Cortex of kidney (tissue), 1 donor: ENCODE measurements at places on chromosomes 5 and 9.

GRCh38 chr5:132497488-132497997, 7.0 kb upstream of the IRF1 start:
- DNase-seq = no peak

- DNase-seq = no peak
Observed at GRCh38 chr5:170656346-170656745, 127.2 kb upstream of the GABRP start.

GRCh38 chr5:177409043-177409801, at the start of gene F12:
TSS of gene F12 (minus strand) at chr5:177409564. CDS start at chr5:177409527, 37 bp downstream.
- no peak for DNase-seq

GRCh38 chr5:53543401-53543800, 17.0 kb upstream of the NDUFS4 start:
- DNase-seq = no peak

- no peak for DNase-seq
Observed at GRCh38 chr5:112333331-112333781, 85.7 kb downstream of the EPB41L4A start.

GRCh38 chr9:76415731-76416130, 21.5 kb upstream of the RFK start:
- DNase-seq = no peak

DNA sequence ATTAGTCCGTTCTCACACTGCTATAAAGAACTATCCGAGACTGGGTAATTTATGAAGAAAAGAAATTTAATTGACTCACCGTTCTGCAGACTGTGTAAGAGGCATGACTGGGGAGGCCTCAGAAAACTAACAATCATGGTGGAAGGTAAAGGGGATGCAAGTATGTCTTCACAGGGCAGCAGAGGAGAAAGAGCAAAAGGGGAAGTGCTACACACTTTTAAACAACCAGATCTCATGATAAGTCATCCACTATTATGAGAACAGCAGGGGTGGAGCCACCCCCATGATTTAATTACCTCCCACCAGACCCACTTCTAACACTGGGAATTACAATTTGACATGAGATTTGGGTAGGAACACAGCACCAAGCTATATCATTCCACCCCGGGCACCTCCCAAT, 26.6 kb downstream of the FST start:
- DNase-seq = no peak

- no peak for DNase-seq
Observed at GRCh38 chr5:111013011-111013410, 58.5 kb upstream of the TSLP start.

DNA sequence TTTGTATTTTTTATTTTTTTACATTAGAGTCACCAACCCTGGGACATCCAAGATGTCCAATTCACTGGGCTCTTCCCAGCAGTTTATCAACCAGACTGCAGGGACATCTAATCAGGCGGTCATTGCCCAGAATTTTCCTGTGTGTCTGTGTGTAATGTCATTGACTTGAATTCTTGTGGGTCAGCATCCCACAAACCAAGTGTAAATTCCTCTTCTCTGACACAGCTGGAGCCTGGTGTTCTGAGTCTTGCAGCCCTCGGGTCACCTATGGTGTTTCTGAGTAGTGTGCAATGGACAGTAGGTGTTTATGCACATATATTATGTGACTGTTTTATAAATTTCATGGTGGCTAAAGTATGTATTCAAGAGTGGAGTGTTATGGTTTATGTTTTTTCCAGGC, 815.7 kb downstream of the SEMA5A start:
- no peak for DNase-seq

DNA sequence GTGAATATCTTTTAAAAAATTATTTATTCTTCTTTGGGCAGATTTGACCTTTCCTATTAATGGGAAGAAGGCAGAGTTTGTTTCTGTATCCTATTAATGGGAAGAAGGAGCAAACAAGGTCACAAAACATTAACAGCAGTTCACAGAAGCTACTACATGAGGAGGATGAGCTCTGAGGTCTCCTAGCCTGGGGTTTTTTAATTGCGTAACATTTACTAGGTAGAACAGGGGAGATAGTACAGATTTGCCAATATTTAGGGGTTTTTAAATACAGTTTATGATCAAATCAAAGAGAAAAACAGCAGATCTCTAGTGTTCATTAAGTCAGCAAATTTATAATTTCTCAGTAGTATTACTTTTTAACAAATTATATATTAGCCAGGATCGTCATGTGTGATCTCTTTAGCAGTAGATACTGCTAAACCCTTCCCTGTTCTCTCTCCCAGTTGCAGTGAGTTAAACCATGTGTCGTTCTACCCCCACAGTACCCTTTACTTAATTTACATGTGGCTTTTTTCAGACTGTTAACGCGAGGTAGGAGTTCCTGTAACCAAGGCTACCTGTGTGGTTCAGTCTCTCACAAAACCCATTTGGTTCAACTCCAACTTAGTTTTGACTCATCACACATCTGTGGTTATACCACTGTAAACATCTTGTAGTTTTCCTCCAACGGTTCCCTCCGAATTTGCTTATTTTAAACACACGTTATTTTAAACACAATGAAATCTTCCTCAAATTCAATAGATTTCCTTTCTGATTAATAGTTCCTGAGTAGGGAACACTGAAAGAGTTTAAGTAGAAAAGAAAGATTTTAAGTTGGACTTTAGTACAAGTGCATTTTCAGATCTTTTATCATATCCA, 13.3 kb downstream of the SLC25A46 start:
- no peak for DNase-seq

GRCh38 chr9:93861736-93862358, 93.3 kb downstream of the BARX1 start:
- no peak for DNase-seq

- no peak for DNase-seq
Observed at GRCh38 chr9:137296670-137297664, 5.1 kb downstream of the NRARP start.

DNA sequence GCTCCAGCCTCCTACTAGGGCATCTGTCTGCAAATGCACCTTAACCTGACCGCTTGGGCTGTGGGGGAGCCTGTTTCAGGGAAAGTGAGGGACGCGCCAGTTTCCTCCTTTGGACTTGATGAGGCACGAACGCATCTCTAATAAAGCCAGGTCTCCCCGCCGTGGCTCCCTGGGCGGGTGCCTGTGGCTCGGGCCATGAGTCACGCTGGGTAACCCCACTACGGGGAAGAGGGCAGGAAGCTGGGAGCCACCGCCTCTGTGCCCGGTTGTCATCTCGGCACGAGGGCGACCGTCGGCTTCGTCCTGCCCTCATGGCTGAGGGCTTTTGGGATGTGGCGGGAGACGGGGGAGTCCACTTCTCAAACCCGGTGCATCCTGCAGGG, 12.1 kb downstream of the NOTCH1 start:
- DNase-seq = no peak

DNA sequence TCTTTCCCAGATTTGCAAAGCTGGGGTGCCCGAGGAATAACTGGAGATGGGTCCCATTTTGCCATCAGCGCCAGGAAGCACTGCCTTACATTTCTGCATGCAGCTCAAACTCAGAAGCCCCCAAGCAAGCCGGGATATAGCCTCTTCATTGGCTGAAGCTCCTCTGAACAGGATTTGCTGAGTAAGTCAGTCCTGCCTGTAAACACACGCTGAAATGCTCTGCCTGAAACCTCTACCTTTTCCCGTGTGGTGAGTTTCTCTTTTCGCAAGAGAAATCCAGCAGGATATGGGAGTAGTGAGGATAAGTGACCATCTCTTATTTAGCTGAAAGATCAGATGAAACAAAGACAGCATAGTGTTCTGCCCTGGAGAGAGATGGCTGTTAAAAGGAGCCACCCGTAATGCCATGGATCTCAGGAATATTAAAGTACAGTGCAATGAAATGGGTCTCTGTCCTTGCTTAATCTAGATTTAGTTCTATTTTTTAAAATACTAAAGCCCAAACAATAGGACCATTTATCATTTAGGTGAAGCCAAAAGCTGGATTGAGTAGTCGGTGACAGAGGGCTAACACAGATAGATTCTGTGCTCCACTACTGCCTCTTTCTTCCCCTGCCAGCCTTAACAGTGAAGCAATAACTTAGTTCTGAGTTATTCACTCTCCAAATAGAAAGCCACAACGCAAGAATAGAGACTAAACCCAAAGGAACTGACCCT, 177.5 kb upstream of the PPP2R2B start:
- no peak for DNase-seq

- DNase-seq = no peak
Observed at GRCh38 chr9:131100445-131100844, 4.1 kb downstream of the AIF1L start.

DNA sequence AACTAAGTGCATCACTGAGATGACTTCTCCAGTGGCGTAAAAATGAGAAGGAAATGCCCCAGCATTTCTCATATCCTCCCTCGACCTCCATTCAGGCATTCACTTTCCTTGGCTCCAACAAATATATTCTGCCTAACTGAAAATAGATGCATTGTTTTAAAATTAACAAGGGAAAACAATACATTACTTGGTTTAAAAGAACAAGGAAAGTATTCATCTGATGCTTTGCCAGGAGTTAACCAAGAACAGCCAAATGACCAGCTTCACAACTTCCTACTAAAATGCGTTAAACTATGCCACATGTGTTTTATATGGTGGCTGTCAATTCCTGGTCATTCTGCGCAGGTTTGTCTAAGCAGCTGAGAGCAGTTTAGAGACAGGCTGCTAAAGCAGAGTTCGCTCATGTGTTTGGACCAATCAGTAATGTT, 121.4 kb downstream of the GNAQ start:
- DNase-seq = no peak

DNA sequence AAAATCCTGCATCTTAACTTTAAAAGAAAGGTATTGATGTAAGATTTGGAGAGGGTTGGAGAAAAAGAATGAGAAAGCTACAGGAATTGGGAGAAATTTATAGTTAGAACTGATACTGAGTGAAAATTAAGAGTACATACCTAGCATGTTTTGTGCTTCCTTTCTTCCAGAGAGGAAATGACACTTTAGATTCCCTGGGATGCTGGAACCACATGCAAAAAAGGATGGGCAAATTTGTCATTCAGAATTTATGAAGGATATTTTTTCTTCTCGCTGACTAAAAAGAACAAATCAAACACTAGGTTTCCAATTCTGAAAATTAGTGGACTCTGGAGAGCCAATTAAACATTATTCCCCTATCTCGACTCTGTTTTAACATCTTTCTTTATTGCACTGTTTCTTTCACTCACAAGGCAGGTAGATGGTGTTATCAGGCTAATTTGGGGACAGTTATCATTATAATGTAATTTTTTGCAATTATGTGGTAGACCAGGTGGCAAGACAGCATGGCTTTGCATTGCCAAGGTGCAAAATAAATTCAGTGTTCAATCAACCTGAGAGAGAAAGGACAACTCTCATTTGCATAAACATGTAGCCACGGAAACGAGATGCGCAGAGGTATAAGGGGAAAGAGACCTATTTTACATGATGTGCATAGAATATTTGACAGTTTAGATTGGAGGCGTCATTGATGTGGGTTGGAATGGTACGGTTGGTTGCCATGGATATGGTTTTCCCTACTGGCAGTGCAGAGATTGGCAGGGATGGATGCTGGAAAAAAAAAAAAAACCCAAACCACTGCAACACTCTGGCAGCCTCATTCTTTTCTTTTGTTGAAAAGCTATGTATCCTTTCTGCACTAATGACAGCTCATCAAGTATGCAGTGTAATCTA, 320.4 kb upstream of the CCNH start:
- no peak for DNase-seq

DNA sequence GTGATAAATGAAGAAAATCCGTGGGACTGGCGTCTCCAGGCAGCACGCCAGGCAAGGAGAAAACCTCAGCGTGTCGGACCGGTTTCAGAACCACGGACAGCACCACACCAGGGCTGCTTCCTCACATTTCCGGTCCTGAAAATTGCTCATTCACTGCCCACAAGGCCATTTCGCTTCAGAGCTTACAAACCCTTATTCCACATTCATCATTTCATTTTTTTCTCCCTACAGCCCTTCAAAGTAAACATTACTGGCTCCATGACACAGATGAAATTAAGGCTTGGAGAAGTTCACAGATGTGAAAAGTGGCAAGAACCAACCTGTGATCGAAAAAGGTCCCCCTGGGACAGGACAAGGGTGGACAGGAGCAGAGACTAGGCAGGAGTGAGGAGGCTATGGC, 1.5 kb upstream of the GPRIN1 start:
- no peak for DNase-seq

DNA sequence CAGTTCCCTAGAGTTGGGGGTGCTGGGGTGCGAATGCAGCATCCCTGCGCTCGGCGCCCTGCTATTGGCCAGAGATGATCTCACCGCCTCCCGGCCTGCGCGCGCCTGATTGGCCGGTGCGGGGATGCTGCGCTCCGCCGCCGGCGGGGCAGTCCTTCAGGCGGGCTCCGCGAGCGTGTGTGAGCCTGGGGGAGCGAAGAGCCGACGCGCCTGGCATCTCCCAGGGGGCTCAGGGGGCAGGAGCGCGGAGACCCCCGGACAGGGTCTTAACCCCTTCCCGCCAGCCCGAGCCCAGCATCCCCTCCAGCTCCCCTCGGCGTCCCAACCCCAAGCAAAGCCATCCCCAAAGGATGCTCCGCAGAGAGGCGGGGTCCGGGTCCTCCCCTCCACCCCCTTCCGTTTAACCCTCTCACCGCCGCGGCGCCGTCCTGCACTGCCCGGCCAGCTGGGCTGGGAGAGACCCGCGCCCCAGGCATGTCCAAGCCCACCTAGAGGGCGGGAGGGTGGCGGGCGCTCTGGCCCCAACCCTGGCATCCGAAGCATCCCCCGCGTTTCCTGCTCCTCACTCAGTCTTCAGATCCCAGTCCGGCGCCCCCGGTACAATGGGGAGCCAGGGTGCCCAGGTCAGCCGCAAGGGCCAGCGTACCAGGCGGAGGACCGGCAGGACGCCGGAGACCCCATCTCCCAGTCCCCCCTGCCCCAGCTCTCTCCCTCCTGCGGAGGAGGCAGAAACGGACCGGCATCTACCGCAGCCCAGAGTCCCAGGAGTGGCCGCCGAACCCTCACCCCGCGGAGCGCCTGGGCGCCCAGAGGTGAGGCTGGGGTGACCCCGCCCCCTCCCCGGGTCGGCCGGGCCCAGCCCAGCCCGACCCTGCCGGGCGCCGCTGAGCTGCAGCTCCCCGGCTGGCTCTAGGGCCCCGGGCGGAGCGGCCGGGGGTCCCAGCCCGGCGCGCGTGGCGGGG, 19.3 kb upstream of the TOR2A start:
- no peak for DNase-seq

- no peak for DNase-seq
Observed at GRCh38 chr9:128061275-128061960, 5.7 kb downstream of the NAIF1 start.

DNA sequence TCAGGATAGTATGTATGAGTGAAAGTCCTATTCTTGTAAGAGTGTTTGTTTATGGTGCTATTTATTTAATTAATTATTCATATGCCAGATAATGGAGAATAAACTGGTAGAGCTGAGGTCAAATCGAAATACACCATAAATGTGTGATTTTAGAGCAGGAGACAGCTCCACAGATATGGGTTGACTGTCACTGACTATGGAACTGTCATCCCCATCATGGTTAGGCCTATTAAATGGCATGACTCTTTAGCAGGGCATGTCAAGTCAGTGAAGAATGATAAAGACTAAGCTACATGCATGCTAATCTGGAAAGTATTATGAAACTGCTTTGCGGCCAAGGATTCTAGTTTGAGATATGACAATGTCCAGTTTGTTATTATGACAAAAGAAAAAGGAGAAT, 658.6 kb downstream of the ISL1 start:
- DNase-seq = no peak
